ENCODE measurements at places on chromosomes 11 and 22. TPM values are rescaled to one million over a fixed set of nuclear protein-coding genes. Genes with fewer than 3 reads are reported as not detected.
A peak's percentile ranks its signal among the peaks of the same experiment; 100 is the strongest.

The PIWIL4 gene
- 0.38 TPM for total RNA-seq

The ZBTB44 gene
- 19.1 TPM for total RNA-seq

The KCNK4 gene
- not detected for total RNA-seq

The TECTA gene
- under 0.01 TPM for total RNA-seq

The APOA5 gene
- not detected for total RNA-seq

The SLC15A3 gene
- total RNA-seq = 0.38 TPM

The DEFB131B gene
- total RNA-seq = not detected

The A4GALT gene
- 15.5 TPM for total RNA-seq

The SPON1 gene
- total RNA-seq = 0.26 TPM

The OR51B5 gene
- total RNA-seq = not detected

The DEPDC7 gene
- 0.90 TPM for total RNA-seq

The P2RY6 gene
- 0.26 TPM for total RNA-seq

The TYR gene
- total RNA-seq = not detected

The MIAT gene
- total RNA-seq = 0.64 TPM

The B4GAT1 gene
- 7.7 TPM for total RNA-seq

The LDHAL6A gene
- not detected for total RNA-seq

DNA sequence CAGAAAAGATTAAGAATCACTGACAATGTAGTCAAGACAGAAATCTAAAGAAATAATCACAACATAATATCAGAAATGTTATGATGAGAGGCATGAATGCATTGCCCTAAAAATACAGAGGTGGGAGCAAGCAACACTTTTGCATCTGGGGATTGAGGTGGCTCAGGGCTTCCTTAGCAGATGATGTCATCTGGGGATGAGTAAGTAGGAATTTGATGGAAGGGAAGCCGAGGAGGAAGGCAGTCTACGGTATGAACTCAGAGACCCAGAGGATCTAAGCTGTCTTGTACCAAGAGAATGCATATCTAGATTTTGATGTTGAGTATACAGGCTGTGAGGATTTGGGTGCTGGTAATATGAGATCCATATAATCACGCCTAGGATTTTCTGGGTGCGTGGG, 193.0 kb upstream of the SNX19 start:
- peak; percentile 74 for DNase-seq

- DNase-seq = peak; percentile 60
Observed at GRCh38 chr11:14312736-14313438, 46.1 kb downstream of the RRAS2 start.

- peak; percentile 15 for DNase-seq
Observed at GRCh38 chr11:57566005-57566904, 1.2 kb downstream of the UBE2L6 start.

DNA sequence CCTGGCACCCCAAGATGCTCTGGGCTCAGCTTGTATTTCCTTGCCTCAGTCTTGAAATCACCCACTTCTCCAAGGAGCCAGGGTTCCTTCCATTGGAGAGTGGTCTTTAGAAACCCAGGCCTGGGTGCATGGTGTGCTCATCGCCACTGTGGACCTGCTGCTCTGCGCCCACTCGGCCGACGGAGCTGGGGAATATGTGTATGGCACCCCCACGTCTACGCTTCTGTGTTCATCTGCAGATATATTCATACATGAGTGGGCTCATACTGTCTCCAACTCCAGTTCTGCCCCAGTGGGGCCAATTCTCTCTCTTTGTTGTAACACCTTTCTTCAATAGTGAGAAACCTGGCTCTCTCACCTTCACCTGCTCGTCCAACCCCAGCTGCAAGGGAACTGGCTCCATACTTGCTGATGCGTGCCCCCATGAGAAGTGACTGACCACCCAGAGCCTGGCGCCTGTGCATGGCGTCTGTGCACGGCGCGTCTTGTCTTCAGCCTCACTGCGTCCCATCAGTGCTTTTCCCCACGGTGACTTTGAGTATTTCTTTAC, 39.8 kb downstream of the KCNQ1 start:
- DNase-seq = no peak

DNA sequence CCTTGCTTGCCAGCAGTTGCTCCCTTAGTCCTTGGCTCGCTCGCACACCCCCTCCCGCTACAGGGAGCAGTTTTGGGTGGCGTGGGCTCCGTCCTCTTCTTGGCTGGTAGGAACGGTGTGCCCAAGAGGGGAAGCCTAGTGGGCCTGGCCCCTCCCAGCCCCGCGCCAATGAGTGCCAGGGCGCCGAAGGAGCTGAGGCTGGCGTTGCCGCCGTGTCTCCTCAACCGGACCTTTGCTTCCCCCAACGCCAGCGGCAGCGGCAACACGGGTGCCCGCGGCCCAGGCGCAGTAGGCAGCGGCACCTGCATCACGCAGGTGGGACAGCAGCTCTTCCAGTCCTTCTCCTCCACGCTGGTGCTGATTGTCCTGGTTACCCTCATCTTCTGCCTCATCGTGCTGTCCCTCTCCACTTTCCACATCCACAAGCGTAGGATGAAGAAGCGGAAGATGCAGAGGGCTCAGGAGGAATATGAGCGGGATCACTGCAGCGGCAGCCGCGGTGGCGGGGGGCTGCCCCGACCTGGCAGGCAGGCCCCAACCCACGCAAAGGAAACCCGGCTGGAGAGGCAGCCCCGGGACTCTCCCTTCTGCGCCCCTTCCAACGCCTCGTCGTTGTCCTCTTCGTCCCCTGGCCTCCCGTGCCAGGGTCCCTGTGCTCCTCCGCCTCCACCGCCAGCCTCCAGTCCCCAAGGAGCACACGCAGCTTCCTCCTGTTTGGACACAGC, 1.6 kb downstream of the C11orf87 start:
- no peak for DNase-seq

GRCh38 chr11:125251956-125252355, 87.4 kb downstream of the PKNOX2 start:
- peak; percentile 5 for DNase-seq

DNA sequence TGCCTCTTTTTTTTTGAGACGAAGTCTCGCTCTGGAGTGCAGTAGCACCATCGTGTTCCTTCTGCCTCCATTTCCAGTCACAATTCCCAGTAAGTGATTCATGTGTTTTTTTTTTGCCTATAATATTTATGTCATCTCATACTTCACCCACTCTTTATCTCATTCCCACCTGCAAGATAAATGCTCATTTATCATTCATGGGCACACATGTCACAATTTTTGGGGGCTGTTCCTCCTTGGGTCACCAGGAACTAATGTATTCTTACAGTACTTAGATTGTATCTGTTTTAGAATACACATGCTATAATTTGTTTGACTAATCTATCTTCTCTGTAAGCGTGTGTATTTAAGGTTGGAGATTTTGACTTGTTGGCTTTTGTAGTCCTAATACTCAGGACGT, 222.7 kb downstream of the SWAP70 start:
- DNase-seq = no peak

- DNase-seq = no peak
Observed at GRCh38 chr22:25692397-25693267, 49.4 kb upstream of the MYO18B start.

DNA sequence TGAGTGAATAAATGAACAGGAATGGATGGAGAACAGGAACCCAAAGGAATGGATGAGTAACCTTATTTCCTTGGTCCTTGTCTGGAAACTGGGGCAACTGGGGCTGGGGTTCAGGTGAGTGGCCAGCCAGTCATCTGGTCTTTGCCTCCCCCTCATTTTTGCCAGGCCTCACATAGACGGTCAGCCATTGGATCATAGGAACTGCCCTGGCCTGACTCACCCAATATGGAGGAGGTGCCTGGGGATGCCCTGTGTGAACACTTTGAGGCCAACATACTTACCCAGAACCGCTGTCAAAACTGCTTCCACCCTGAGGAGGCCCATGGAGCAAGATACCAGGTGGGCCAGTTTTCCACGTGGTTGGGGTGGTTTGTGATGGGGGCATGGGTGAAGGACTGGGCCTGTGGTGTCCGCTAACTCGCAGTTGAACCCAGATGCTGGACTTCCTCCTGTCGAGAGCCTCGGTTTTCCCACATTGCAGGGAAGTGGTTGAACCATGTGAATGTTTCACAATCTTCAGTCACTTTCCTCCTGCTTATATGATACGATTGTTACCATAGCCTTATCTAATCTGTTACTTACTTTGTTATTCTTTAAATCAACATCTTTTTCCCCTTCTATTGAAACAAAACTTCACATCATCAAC, 4.4 kb downstream of the TRIOBP start:
- no peak for DNase-seq

- DNase-seq = no peak
Observed at GRCh38 chr11:111912535-111912934, at the start of gene HSPB2. Gene HSPB2, plus strand, starts transcription at chr11:111912734. Its CDS starts 96 bp downstream, at chr11:111912830.

GRCh38 chr11:91686281-91686680, 538.3 kb upstream of the FAT3 start:
- no peak for DNase-seq

GRCh38 chr11:122750049-122750448, 88.3 kb upstream of the CRTAM start:
- no peak for DNase-seq

- no peak for DNase-seq
Observed at GRCh38 chr11:86889001-86889341, 66.2 kb downstream of the FZD4 start.

GRCh38 chr11:71305041-71305440, 52.7 kb upstream of the SHANK2 start:
- no peak for DNase-seq

DNA sequence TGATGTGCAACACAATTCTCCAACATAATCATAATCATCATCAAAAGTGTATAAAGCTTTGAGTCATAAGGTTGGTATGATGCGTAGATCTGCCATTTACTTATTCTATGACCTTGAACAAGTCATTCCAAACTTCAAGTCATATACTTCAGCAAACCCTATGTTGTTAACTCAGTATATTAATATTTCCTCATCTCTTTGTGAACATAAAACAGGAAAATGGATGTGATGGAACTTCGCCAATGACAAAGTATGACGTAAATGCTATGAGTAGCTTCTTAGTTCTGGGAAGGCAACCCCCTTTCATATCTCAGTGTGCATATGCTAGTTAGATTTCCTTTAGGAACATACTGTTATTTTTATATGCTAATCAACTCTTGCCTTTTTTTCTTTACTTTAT, 102.7 kb upstream of the ANO3 start:
- DNase-seq = peak; percentile 98

DNA sequence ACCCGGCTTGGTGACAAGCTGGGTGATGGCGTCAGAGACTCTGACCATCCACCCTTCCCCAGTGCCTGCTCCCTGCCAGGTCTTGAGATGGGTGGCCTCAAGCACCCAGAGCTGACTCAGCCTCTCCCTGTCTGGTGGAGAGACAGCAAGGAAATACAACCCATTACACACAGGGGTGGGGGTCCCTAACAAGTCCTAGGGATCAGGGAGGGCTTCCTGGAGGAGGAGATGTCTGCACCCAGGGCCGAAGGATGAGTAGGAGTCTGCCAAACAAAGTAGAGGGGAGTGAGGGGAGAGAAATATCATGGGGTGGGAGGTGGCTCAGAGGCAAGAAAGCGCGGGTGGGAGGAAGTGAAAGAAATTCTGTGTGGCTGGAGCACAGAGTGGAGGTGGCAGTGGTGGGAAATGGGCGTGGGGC, 6.8 kb downstream of the MAFF start:
- no peak for DNase-seq

DNA sequence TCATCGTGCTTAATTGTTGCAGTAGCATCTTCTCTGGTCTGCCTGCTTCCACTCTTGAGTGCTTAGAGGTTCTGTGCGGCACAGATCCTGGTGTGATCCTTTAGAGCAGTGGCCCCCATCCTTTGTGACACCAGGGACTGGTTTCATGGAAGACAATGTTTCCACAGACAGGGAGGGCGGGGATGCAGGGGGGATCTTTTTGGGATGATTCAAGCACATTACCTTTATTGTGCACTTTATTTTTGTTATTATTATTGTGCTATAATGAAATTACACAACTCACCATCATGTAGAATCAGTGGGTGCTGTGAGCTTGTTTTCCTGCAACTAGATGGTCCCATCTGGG, 76.8 kb upstream of the SHANK2 start:
- no peak for DNase-seq

DNA sequence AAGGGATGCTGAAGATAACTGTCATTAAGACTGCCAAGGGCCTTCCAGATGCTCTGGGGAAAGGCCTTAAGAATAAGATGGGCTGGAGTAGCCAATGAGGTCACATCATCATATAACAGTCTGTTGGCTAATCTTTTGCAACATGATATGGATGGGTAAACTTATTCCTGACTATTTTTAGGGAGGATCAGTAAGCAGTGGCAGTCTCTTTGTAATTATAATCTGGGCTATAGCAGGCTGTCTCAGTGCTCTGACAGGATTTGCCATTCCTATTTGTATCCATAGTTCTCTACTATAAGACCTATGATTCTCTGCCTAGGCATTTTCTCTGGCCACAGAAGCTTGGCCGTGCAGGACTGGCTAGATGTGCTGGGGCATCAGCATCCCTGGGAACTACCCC, 16.1 kb upstream of the CALCB start:
- no peak for DNase-seq

DNA sequence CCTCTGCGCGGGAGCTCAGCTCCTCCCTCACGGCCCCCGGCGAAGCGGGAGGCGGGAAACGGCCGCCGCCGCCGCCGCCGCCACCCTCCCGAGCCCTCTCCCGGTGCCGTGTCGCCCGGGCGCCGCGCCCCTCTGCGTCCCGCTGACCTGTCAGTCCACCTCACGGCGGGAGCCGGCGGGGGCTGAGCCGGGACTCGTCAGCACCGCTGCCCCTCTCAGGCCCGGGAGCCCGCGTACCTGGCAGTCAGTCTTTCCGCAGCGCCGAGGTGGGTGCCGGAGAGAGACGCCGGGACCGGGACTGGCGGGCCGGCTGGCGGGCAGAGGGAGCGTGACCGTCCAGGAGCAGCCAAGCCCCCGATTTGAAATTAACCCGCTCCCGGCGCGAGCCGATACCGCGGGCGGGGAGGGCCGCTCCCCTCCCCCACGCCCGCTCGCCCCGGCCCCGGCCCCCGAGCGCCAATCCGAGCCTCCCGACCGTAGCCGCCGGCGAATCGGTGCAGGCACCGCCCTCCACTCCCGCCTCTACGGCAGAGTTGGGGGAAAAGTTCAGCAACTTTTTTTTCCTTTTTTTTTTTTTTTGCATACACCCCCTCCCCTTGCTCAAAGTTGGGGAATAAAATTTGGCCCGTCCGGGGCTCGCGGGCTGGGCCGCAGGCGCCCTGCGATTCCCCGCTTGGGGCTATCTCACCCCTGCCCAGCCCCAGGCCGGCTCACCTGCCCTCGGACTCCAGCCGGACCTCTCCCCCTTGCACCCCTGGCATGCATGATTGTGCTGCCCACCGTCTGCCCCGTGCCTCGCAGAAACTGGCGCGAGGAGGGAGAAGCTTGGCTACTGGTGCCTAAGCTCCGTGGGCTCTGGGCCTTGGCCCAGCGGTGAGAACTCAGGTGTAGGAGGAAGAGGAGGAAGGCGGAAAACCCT, 774 bp upstream of the E2F8 start:
- no peak for DNase-seq

- no peak for DNase-seq
Observed at GRCh38 chr22:29388759-29389090, 355 bp upstream of the AP1B1 start.

DNA sequence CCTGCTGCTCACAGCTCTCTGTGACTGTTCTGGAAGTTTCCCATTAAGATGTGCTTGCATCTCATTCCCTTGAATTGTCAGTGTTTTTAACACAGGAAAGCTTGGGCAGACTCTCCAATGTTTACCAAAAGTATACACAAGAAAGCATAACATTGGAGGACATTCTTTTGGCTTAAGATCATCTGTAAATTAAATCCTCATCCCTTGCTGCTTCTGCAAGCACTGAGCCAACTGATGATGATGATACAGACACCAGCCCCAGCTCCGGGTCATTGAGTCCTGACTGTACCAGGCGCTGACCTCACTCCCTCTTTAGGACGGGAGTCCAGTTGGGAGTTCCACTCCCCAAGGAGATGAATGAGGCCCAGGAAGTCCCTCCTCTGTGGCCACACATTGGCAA, 23.8 kb downstream of the CD82 start:
- DNase-seq = no peak

Data from bronchial epithelial cell (primary cell).